NCI-H460 (cell line): ENCODE measurements at places on chromosomes 12 and 14.

- DNase-seq, result no peak
These were observed 65.0 kb downstream of the RFLNA start for GRCh38 chr12:124359671-124360581.

GRCh38 chr12:5768581-5769196 is 176.4 kb downstream of the ANO2 start:
- DNase-seq, result no peak

DNA sequence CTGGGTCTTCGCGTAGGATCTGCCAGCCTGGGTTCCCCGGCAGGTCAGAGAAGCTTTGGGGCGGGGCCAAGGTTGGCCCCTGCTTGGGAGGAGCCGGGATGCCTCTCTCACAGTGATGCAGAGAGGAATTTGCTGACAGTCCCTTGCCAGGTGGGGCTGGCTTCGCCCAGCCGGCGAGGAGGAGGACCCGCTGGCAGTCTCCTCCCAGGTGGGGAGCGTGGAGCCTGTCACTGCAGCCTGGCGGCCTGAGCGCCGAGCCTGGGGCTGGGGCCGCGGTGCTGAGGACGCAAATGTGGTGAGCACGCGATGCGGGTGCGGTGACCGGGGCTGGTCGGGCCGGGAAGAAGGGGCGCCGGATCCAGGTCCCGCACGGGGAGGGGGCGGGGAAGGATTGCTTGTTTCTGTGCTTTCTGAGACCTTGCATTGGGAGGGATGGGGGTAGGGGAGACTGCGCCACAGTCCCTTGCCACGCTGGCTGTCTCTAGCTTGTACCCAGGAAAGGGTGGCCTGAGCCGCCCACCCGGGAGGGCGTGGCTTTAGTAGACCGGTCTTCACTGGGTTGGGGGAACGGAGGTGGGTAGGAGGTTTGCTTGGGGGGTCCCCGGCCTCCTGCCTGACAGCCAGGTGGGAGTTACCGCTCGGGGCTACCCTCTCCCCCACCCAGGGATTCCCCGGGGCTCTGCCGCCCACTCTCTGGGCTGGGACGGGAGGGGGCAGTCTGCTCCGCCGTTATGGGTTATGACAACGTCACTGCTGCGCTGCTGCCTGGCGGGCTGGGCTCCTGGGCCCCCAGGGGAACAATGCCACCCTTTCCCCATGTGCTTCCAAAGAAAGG is at the start of gene TMEM63C:
Gene TMEM63C, plus strand, starts transcription at position 196 of the 835 bp plus-strand sequence. CDS start 37,016 bp downstream, outside the sequence.
- peak; percentile 15 for DNase-seq

GRCh38 chr14:65910108-65910786 is 497.7 kb downstream of the FUT8 start:
- DNase-seq, result no peak

DNA sequence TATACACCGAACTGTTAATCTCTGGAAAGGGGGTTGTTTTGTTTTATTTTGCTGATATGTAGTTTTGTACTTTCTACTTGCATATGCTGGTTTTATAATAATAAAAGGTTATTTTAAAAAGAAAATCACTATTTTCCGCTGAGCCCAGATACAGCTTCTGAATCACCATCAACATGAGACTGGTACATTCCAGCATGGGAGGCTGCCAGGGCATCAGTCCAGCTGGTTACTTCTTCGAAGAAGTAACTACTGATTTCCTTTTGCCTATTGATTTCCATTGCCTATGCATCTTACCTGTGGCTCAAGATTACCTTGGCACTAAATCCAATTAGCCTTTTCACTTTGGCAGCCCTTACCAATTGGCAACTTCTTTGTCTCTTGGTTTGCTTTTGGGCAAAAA is 11.7 kb upstream of the OSBPL8 start:
- no peak for DNase-seq

DNA sequence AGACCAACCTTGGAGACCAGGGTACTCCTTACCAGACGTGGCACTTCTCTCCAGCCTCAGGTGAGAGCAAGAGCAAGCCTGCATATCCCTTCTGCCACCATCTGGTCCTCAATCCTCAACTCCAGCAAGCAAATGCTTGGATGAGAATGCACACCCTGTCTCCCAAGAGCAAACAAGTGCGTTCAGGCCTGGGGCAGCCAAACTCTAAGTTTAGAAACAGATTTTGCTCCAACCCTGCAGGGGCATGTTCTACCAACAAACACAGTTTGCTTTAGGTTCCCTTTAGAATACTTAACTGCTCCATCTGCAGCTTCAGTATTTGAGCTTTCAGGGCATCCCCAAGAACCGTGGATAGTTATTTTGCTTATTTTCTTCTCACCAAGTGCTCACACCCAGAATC is 55.9 kb upstream of the FICD start:
- DNase-seq, result no peak

GRCh38 chr14:89190765-89191513 is 226.1 kb downstream of the FOXN3 start:
- no peak for DNase-seq

GRCh38 chr14:54322246-54322645 is 74.6 kb upstream of the CDKN3 start:
- DNase-seq, result no peak

DNA sequence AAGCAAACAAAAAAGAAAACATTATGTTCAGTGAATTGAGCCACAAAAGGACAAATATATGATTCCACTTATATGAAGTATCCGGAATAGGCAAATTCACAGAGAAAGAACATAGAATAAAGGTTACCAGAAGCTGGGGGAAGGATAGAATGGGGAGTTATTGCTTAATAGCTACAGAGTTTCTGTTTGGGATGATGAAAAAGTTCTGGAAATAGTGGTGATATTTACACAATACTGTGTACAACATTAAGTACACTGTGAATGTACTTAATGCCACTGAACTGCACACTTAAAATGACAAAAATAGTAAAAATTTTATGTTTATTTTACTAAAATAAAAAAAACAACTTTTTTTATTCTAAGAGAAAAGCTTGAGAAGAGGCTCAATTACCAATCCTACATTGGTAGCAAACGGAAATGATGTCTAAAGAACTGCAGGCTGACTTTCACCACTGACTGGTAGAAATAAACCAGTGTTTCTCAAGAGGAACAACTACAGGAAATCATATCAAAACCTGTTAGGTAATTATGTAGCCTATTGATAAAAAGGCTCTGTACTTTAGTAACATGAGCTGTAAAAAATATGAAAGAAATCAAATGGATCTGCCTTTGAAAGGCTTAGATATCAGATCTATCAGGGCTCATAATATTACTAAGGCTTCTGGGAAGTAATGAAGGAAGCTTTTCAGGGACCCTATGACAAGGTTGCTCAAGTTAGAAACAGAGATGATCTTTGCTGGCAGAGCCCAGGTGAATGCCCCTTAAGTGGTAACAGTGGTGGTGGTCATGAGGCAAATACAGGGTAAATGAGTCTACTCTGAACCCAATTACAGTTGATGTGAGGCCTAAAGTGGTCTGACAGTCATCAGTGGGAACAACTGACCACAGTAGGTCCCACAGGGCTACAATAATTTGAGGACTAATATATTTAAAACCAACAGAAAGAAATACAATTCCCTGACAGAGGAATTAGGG is 41.3 kb downstream of the BAZ1A start:
- DNase-seq, result no peak

GRCh38 chr12:21599143-21599999 is 5.3 kb downstream of the GYS2 start:
- no peak for DNase-seq

DNA sequence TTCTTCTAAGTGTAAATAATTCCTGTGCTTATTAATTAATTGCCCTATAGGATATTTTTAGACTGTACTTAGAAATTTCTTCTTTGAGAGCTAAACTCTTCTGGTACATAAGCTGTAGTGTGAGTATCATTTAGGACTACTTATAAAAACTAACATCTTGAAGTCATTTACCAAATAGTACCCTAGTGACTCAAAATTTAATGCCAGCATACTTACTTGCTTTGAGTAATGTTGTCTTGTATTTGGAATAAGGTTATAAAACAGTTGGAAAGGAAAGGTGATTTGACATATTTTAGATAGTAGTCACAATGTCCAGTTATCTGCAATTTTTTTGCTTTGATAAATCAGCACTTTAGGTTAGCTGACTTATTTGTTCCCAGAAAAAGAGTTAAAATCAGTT is 39.1 kb downstream of the SPATA7 start:
- DNase-seq, result no peak

DNA sequence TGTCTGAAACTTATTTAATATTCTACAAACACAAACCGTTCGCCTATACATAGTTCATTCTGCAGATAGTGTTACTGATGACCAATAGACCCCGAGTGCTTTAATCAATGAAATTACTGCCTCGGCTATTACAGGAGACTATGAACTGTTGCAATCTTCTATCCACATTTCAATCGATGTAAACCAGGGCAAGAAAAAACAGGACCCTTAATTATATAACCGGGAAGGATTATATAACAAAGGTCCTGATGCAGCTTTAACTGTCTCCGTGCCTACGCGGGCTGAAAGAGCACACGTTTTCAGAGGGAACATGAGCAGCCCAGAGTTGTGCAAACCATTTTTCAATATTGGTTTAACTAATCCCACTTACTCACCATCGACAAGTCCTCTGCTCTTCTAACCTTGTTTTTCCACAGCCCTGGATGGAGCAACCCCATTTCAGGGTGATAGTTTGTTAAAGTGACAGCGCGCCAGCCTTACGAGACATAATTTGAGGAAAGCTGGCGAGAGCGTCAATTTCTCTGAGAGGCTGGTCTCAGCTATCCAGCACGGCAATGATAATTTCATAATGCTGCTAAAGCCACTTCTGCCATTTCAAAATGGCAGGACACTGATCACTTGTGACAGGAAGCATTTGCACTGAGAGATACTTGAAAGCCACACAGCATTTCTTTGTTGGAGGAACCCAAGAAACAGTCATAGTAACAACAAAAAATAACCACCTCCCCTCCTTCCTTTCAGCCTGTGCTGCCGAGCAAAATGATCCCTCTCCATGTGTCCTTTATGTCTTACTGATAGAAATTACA is 184.6 kb downstream of the FOXN3 start:
- DNase-seq, result no peak

- no peak for DNase-seq
These were observed 160.3 kb upstream of the BMP4 start for GRCh38 chr14:54116972-54117371.

- DNase-seq, result no peak
These were observed 165.9 kb downstream of the ETV6 start for GRCh38 chr12:11815397-11815796.

- DNase-seq, result no peak
These were observed 101.7 kb downstream of the TMTC1 start for GRCh38 chr12:29682088-29682487.
